ENCODE measurements at places on chromosomes 6 and 20.

DNA sequence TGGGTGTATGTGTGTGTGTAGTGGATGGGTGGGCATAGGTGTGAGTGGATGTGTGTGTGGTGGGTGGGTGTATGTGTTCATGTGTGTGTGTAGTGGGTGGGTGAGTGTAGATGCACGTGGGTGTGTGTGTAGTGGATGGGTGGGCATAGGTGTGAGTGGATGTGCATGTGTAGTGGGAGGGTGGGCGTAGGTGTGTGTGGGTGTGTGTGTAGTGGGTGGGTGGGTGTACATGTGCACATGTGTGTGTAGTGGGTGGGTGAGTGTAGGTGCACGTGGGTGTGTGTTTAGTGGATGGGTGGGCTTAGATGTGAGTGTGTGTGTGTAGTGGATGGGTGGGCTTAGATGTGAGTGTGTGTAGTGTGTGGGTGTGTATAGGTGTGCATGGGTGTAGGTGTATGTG is 104.4 kb downstream of the MYLK4 start:
- DNase-seq = no peak

- DNase-seq = no peak
Measured at GRCh38 chr6:17712576-17712975, 5.9 kb upstream of the NUP153 start.

DNA sequence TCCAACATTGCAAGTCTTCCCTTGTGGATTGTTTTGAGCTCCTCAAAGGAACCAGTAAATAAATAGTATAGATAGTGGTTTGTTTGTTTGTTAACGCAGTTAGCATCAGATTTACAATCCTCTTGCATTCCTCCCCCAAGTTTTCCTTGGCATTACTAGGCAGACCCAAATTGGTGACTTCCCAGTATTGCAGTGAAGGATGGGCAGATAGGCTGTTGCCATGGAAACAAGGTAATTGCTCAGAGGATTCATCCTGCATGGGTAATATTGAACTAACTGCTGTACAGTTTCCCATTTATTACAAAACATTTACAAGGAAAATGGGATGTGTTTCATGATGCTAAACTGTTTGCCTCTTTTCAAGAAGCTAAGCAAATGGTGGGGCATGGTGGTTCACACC is 477.2 kb downstream of the EPM2A start:
- no peak for DNase-seq

- no peak for DNase-seq
Measured at GRCh38 chr6:36285797-36286196, 15.9 kb downstream of the PNPLA1 start.

DNA sequence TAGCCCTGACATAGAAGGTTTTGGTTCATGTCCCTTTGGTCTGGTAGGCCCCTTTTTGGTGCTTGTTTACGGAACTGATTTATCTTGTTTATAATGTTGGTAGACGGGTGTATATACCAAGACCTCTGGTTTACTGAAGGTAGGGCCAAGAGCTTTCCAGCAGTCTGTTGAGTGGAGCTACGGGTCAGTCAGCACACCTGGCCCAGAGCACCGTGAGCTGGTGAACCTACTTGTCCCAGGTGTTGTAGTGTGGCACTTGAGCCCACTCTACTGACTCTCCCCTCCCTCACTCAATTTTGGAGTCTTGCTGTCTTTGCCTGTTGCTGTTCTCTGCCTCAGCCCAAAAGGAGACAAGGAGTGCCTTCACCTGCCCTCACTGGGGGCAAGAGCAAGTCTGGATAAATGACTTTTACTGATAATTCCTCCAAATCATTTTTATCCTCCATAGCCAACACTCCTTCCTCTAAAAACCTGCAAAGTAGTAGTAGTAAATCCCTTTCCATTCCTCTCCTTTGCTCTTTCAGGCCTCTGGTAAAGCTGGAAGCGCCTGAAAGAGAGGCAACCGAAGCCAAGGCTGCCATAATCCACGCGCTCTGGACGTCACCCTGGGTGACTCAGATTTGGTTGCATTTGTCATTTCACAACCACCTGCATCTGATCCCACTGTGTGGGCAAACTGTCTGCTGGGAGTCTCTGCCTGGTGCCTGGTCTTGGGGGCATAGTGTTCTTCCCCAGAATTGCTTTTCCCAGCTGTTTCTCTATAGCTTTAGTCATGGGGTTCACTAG is 22.2 kb downstream of the RREB1 start:
- DNase-seq = no peak

GRCh38 chr20:952196-952795 is 36.2 kb upstream of the ANGPT4 start:
- DNase-seq = no peak

GRCh38 chr6:134593442-134593841 is 275.5 kb upstream of the SGK1 start:
- no peak for DNase-seq

- DNase-seq = no peak
Measured at GRCh38 chr20:61628901-61629601, 377.0 kb downstream of the CDH4 start.

All from esophagus squamous epithelium (tissue), 5 donors.